ENCODE measurements at places on chromosomes 2 and 18. TPM values are rescaled to one million over a fixed set of nuclear protein-coding genes. Genes with fewer than 3 reads are reported as not detected.

DNA sequence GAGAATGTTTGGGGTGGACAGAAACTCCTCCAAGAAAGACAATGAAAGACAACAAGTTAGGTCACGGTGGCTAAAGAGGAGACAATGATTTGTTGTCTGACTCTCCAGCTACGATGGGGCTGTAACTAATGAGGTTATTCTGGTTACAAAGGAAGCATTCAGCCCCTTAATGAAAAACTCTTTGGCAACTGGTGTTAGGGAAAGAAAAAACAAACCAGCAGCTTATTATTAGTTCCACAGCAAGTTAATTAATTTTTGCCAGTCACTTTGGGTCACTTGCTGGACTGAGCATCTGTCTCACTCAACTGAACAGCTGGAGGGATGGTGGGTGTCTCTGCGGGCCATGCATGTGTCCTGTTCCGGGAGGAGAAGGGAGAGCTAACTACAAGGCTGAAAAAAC, 263.7 kb downstream of the ALK start:
- H3K4me1 ChIP-seq: no peaks in the 10 kb centered on the region
- DNase-seq: no peak
- no peak overlapping the region for H3K4me3 ChIP-seq
- H3K36me3 ChIP-seq: no peaks in the 10 kb centered on the region

GRCh38 chr2:128523457-128523856, 204.8 kb upstream of the HS6ST1 start:
- no peaks in the 10 kb centered on the region for H3K36me3 ChIP-seq
- no peaks in the 10 kb centered on the region for H3K27me3 ChIP-seq
- no peaks in the 10 kb centered on the region for H3K4me1 ChIP-seq
- H3K4me3 ChIP-seq: no peak overlapping the region
- no peak overlapping the region for H3K27ac ChIP-seq

The NAT8 gene
- 10.7 TPM for total RNA-seq

DNA sequence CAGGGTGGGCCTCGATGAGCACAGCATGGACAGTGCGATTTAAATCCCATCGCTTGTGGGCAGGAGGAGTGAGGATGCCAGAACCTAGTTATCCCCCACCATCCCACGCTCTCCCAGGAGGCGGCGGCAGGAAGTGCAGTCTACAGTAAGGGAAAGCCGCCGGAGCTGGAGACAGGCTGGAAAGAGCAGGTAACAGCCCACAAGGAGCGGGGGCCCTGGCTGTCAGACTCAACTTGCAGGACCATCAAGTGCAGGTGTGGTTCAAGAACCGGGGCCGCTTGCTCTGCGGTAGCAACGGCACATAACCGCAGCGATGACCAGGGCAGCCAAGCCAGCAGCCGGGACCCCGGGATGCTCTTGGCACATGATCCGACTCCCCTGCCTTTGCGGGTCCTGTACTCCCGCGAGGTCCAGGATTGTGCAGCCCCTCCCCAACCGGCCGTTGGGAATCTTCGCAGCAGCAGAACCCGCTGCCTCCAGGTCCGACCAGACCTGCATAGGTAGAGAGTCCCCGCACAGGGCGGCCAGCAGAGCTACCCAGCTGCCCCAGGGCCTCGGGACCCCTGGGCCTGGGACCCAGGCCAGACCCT, 82.1 kb downstream of the BIN1 start:
- no peak overlapping the region for H3K27ac ChIP-seq
- DNase-seq: no peak
- no peaks in the 10 kb centered on the region for H3K36me3 ChIP-seq
- no peak overlapping the region for H3K4me3 ChIP-seq

DNA sequence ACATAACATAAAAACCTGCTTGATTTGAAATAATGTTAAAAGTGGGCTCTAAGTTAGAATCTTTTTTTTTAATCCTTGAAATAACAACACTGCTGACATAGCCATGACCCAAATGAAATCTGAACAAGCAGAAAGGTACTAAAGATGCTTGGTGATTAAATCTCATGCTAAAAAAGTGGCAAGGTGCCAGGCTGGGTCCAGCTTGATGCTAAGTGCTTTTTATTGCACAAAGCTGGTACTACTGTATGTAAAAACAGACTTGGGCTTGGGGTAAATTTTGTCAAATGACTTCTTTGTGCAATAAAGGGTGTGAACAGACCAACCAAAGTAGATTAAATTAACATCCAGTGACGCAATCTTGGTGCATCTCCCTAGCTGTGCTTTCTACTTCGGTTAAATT, 13.4 kb downstream of the BCL11A start:
- H3K4me1 ChIP-seq: no peaks in the 10 kb centered on the region
- no peaks in the 10 kb centered on the region for H3K36me3 ChIP-seq
- H3K27ac ChIP-seq: no peak overlapping the region
- H3K4me3 ChIP-seq: no peak overlapping the region
- no peaks in the 10 kb centered on the region for H3K27me3 ChIP-seq
- no peak for DNase-seq

The NDC80 gene
- 33.8 TPM for total RNA-seq

GRCh38 chr2:63788071-63788470, 53.6 kb upstream of the UGP2 start:
- no peak overlapping the region for H3K4me3 ChIP-seq
- DNase-seq: no peak
- H3K27me3 ChIP-seq: no peaks in the 10 kb centered on the region

- DNase-seq: no peak
- no peak overlapping the region for H3K27ac ChIP-seq
- H3K4me3 ChIP-seq: no peak overlapping the region
- H3K27me3 ChIP-seq: no peaks in the 10 kb centered on the region
These were observed 7.8 kb upstream of the RAB31 start for GRCh38 chr18:9700261-9700796.

DNA sequence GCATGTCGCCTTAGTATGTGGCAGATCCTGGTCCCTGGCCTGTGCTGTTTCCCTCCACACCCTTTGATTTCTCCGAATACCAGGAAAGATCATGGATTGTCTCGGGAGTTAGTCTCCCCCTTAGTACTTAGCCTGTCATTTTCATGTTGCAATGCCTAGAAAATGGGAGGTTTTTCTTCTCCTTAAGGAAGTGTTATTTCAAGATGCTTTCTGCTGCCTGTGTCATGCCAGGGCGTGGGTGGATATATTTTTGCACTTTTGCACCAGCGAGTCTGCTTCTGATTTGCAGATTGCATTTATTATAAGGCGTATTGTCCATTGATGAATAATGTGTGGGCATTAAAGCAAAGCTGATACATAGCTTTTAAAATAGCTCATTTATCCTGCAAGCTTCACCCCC, 223.5 kb downstream of the NEDD4L start:
- no peaks in the 10 kb centered on the region for H3K27me3 ChIP-seq
- H3K4me3 ChIP-seq: no peak overlapping the region
- no peak overlapping the region for H3K27ac ChIP-seq
- DNase-seq: no peak

DNA sequence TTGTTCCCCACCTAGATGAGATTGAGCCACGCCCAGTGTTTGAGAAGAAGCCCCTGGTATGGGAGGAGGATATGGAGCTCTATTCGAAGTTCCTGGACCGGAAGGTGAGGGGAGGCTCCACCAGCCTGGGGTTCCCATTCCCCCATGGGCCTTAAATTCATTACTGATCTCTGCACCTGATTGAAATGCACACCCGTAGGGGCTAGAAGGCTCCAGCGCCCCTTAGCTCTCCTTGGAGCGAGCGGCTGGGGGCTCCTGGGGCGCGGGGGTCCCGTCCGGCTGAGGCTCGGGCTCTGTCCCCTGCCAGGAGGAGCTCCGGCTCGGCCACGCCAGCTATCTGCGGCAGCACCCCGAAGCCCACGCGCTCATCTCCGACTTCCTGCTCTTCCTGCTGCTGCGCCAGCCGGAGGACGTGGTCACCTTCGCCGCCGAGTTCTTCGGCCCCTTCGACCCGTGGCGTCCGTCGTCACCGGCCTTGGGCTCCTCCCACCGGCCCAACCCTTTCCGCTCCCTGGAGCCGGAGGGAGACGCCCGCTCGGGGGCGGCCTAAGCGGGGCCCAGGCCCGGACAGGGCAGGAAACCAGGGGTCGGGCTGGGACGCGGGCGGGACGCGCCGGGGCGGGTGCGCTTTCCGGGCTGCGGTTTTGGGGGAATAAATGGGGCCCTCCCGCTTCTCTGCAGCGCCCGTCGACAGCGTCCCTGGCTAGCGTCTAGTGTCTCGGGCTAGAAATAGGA, 10.9 kb downstream of the CATIP start:
- no peaks in the 10 kb centered on the region for H3K27me3 ChIP-seq
- no peaks in the 10 kb centered on the region for H3K36me3 ChIP-seq
- DNase-seq: peak; percentile 85
- H3K27ac ChIP-seq: peak overlapping the region; percentile 96
- peak overlapping the region; percentile 68 for H3K4me3 ChIP-seq

The SLC5A7 gene
- under 0.01 TPM for total RNA-seq

The POTEI gene
- total RNA-seq: not detected

DNA sequence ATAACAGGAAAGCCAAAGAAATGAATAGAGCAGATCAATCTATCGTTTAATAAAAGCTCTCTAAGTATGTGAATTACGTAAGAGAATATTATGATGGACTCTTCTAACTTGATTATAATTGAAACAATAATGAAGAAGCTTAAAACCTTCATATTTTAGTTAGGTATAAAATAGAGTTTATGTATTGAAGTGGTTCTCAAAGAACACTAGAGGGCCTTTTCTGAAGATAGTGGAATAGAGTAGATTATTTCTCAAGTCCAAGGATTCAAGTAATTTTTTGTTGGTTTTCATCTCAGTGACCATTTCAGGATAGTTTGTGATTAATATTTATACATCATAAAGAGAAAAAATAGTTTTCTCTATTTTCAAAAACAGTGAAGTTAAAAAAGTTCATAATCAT, 97.7 kb downstream of the NBEAL1 start:
- no peak for DNase-seq
- no peak overlapping the region for H3K27ac ChIP-seq
- peaks cover 11% of the 10 kb centered on the region for H3K36me3 ChIP-seq

GRCh38 chr2:167275046-167275445, 386.8 kb downstream of the XIRP2 start:
- no peak overlapping the region for H3K27ac ChIP-seq
- no peaks in the 10 kb centered on the region for H3K36me3 ChIP-seq
- H3K4me1 ChIP-seq: no peaks in the 10 kb centered on the region
- no peak overlapping the region for H3K4me3 ChIP-seq

The INHA gene
- total RNA-seq: 0.14 TPM

- DNase-seq: no peak
- no peak overlapping the region for H3K27ac ChIP-seq
- no peaks in the 10 kb centered on the region for H3K4me1 ChIP-seq
- H3K36me3 ChIP-seq: no peaks in the 10 kb centered on the region
- no peak overlapping the region for H3K4me3 ChIP-seq
These were observed 1183.1 kb upstream of the TMEFF2 start for GRCh38 chr2:193377789-193378188.

The ACVR1C gene
- total RNA-seq: 2.5 TPM

GRCh38 chr2:188274274-188274673, 17.4 kb upstream of the GULP1 start:
- no peak overlapping the region for H3K27ac ChIP-seq
- H3K4me1 ChIP-seq: no peaks in the 10 kb centered on the region
- no peaks in the 10 kb centered on the region for H3K36me3 ChIP-seq
- peaks cover 1% of the 10 kb centered on the region for H3K27me3 ChIP-seq
- DNase-seq: no peak

The C18orf63 gene
- total RNA-seq: not detected

The COL5A2 gene
- 83.5 TPM for total RNA-seq

The ARHGAP28 gene
- 1.0 TPM for total RNA-seq

- DNase-seq: no peak
- H3K4me3 ChIP-seq: no peak overlapping the region
- no peaks in the 10 kb centered on the region for H3K27me3 ChIP-seq
- no peaks in the 10 kb centered on the region for H3K36me3 ChIP-seq
- H3K27ac ChIP-seq: no peak overlapping the region
These were observed 54.4 kb downstream of the TGFA start for GRCh38 chr2:70499253-70499652.

The GKN2 gene
- 9.1 TPM for total RNA-seq

GRCh38 chr2:183037553-183038340, 510 bp downstream of the NCKAP1 start:
- H3K4me1 ChIP-seq: peaks cover 30% of the 10 kb centered on the region
- no peaks in the 10 kb centered on the region for H3K27me3 ChIP-seq
- H3K4me3 ChIP-seq: peak overlapping the region; percentile 80
- H3K27ac ChIP-seq: peak overlapping the region; percentile 97
- no peak for DNase-seq

DNA sequence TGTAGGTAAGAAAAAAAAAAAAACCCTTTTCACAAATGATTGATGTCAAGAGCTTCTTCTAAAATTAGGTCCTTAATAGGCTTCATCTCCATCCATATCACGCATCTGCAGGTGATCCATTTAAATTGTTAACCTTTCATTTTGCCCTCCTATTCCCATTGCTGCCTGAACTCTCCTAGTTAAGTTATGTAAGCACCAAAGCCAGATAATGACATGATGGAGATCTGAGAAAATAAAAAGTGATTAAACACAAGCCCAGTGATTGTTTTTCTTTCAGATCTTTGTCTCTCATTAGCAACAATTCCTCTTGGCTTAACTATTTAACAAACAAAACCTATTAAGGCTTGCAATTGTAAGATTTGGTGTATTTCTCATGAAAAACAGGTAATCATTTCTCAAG, 20.0 kb downstream of the LANCL1 start:
- no peaks in the 10 kb centered on the region for H3K27me3 ChIP-seq
- no peaks in the 10 kb centered on the region for H3K4me1 ChIP-seq
- peaks cover 13% of the 10 kb centered on the region for H3K36me3 ChIP-seq
- H3K4me3 ChIP-seq: no peak overlapping the region
- no peak overlapping the region for H3K27ac ChIP-seq

GRCh38 chr2:67936969-67937368, 125.8 kb downstream of the C1D start:
- H3K36me3 ChIP-seq: no peaks in the 10 kb centered on the region
- H3K4me1 ChIP-seq: no peaks in the 10 kb centered on the region
- H3K27ac ChIP-seq: no peak overlapping the region
- H3K27me3 ChIP-seq: no peaks in the 10 kb centered on the region

The RIT2 gene
- not detected for total RNA-seq

The MERTK gene
- total RNA-seq: 34.1 TPM

DNA sequence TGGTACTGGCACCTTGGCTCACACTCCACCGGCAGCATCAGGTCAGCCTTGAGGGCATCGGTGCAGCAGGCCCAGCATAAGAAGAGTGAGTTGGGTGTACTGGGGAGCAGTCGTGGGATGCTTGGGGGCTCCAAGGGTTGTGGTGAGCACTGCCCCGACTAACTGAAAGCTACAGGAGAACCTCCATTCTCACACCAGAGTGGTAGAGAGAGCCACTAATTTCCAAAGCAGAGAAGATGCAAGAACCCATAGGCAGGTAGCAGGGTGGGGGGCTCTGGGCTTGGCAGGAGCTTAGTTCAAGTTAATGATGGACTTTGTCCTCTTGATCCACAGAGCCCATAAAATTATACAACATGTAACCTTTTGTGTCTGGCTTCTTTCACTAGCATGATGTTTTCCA, 148.0 kb upstream of the SMAD2 start:
- no peaks in the 10 kb centered on the region for H3K27me3 ChIP-seq
- DNase-seq: no peak
- H3K4me3 ChIP-seq: no peak overlapping the region
- H3K4me1 ChIP-seq: no peaks in the 10 kb centered on the region
- H3K36me3 ChIP-seq: no peaks in the 10 kb centered on the region
- H3K27ac ChIP-seq: no peak overlapping the region

Measured in liver (tissue), 10 donors.